Hair follicular keratinocyte (primary cell): ENCODE measurements at places on chromosomes 16 and 17. TPM values are rescaled to one million over a fixed set of nuclear protein-coding genes. Genes with fewer than 3 reads are reported as not detected.

The MRPL27 gene
- 88.6 and 127 TPM in 2 replicates for total RNA-seq

The KRTAP1-3 gene
- total RNA-seq: not detected in 2 replicates

The TMEM114 gene
- total RNA-seq: not detected in 2 replicates

The PRAC2 gene
- total RNA-seq: not detected in 2 replicates

The CHST6 gene
- 1.1 and 3.0 TPM in 2 replicates for total RNA-seq

The FOXC2 gene
- 0.49 TPM in 1 of 2 replicates, not detected in the other for total RNA-seq

The XAF1 gene
- total RNA-seq: 0.84 and 2.0 TPM in 2 replicates

The MT1A gene
- 3.5 and 5.2 TPM in 2 replicates for total RNA-seq

The TRIM65 gene
- 14.9 and 17.5 TPM in 2 replicates for total RNA-seq

The ASGR2 gene
- total RNA-seq: not detected in 2 replicates

The MYL4 gene
- not detected in 2 replicates for total RNA-seq

The CTRB2 gene
- total RNA-seq: not detected in 2 replicates

The SLC16A11 gene
- total RNA-seq: not detected in 2 replicates

The PIK3R5 gene
- 0.23 and 0.38 TPM in 2 replicates for total RNA-seq

The PRM1 gene
- total RNA-seq: not detected in 2 replicates

The RUNDC3A gene
- total RNA-seq: 2.2 and 4.1 TPM in 2 replicates

The ATP2A1 gene
- 0.19 and 0.39 TPM in 2 replicates for total RNA-seq

The FSCN2 gene
- total RNA-seq: not detected in 2 replicates

The BEAN1 gene
- 0.04 and 0.16 TPM in 2 replicates for total RNA-seq

The OR4D1 gene
- not detected in 2 replicates for total RNA-seq

The EFNB3 gene
- total RNA-seq: 0.65 and 3.2 TPM in 2 replicates

The RAB34 gene
- 224 and 238 TPM in 2 replicates for total RNA-seq

The CCL11 gene
- total RNA-seq: not detected in 2 replicates

The GPR179 gene
- not detected in 2 replicates for total RNA-seq

The CACNG5 gene
- total RNA-seq: not detected in 2 replicates

The MRPL45 gene
- total RNA-seq: 34.9 and 41.2 TPM in 2 replicates

The CCL16 gene
- total RNA-seq: not detected in 2 replicates

The NOD2 gene
- 1.2 and 1.3 TPM in 2 replicates for total RNA-seq

The LGALS9B gene
- total RNA-seq: 0.78 and 3.1 TPM in 2 replicates
